Spleen (tissue), 13 donors: ENCODE measurements at places on chromosomes 5 and 9.

DNA sequence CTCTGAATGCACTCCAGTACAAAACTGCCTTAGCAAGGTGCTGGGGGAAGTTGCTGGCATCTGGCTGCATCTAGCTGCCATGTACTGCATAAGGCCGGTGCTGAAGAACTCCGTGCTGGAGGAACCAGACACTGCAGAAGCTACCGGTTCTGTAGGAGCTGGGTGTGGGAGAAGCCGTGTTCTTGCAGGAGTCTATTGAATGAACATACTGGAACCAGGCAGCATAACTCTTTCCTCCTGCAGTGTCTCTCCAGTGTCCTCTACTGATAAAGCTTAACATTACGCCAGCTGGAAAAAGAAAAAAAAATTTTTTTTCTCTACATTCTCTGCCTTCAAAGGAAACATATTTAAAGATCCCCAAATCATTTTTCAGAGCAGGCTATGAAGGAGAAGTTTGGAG is 38.5 kb downstream of the VPS13A start:
- DNase-seq = no peak

- DNase-seq = peak; percentile 16
Observed at GRCh38 chr9:88501086-88501485, 33.9 kb upstream of the NXNL2 start.

- no peak for DNase-seq
Observed at GRCh38 chr5:16593013-16593412, 23.8 kb downstream of the RETREG1 start.

DNA sequence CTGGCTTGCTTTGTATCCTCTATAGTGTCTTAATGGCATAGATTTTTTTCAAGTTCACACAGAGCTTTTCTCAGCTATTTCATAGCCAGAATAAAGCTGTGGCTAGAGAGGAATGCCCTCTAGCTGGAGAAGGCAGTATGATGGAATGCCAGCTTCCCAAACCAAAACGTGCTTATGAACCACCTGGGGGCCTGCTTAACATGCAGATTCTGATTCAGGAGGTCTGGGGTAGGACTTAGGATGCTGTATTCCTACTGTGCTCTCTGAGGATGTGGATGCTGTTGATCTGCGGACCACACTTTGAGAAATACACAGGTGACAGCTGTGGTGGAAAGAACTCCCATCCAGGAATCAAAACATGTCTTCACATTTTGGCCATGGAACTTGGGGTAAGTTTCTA is 49.9 kb upstream of the DPYSL3 start:
- DNase-seq = no peak

DNA sequence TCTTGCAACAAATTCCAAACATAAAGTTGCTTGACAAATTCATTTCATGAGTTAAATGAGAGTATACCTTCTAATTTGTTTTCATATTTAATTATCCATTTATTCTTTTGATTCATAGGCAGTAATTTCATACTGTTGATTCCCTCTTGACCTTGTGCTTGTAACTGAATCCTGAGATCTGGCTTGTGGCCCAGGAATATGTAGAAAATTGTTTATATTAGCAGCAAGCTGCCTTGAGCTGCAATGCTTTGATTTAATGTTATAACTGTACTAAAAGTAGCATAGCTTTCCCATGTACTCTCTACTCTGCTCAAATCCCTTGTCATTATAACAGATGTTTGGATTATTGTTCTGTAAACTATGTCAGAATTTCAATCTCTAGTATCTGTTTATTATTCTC is 780.7 kb downstream of the NR2F1-AS1 start:
- no peak for DNase-seq

DNA sequence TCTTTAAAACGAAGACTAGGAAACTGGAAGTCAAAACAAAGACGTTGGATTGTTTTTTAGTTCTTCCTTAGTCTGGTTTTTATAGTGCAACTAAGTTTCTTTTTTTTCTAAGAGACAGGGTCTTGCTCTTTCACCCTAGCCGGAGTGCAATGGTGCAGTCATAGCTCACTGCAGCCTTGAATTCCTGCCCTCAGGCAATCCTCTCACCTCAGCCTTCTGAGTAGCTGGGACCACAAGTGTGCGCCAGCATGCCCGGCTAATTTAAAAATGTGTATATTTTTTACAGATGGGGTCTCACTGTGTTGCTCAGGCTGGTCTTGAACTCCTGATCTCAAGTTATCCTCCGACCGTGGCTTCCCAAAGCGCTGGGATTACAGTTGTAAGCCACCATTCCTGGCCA is 27.6 kb downstream of the ZFYVE16 start:
- DNase-seq = no peak

GRCh38 chr9:30744871-30745270 is 1639.6 kb upstream of the ACO1 start:
- DNase-seq = no peak

- no peak for DNase-seq
Observed at GRCh38 chr5:161403996-161404395, 142.5 kb downstream of the GABRB2 start.

GRCh38 chr5:20555034-20555433 is 567.0 kb upstream of the CDH18 start:
- DNase-seq = no peak

GRCh38 chr9:34001951-34002350 is 46.7 kb downstream of the UBAP2 start:
- DNase-seq = no peak

- peak; percentile 73 for DNase-seq
Observed at GRCh38 chr5:134571693-134572405, 46.4 kb downstream of the JADE2 start.

DNA sequence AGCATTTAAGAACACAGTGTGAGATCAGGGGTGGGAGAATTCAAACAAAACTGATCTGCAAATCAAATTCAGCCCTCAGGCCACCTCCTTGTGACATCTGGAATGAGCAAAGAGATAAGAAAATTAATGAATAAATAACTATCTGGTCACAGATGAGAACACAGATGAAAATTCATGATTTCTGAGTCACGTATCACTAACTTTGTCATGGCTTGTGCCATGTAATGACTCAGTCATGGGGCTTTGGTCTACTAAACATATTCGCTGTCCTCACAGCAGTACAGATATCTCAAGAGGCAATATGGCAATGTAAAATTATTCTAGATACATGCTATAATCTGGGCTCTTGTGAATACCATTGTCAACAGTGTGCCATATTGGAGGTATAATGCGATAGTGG is 274.4 kb downstream of the MAN2A1 start:
- no peak for DNase-seq

- no peak for DNase-seq
Observed at GRCh38 chr5:122022966-122023365, 55.1 kb downstream of the LOX start.

DNA sequence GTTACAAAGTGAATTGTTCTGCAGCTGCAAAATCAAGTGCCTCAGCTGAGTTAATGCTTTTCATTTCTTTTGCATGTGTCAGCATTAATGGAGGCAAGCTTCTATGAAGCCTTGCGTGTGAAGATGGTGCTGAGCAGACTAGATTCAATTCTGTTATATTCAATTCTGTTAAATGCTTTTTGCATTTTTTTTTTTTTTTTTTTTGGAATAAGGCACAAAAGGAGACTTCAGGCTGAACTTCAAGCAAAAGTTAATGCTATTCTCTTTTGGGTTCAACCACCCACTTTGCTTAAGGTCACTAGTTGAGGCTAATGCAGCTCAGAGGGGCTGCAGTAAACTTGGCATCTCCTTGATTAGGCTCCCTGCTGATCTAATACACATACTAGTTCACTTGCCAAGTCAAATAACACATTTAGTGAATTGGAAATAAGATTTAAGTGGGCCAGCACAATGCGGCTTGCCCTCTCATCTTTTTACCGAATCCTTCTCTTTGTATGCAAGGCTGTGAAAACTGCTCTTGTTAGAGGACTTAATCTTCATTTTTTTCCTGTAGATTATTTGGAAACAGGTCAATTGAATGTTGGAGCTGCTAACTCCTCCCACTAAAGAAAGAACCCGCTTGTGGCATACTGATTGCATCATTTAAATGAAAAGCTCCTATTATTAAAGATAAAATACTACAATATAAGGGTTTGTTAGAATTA is 1020.2 kb downstream of the NR2F1-AS1 start:
- no peak for DNase-seq

DNA sequence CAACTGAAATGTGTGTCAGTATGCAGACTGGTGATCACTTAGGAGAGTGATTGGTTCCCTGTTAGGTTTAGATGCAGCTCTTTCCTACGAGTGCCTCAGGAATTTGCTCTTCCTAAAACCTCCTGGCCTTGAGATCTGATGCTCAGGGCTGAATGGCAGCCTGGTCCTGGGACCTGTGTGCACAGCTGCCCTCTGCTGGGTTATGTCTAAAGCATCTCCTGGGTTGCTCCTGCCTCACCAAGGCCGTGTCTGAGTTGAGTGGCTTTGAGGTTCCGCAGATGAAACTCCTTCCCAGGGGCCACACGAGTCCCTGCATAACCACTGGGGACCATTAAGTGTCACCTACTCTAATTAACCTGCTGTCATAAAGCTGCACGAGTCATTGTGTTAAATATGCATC is 59.5 kb downstream of the MVB12B start:
- no peak for DNase-seq

- no peak for DNase-seq
Observed at GRCh38 chr9:94929369-94929756, 202.9 kb downstream of the AOPEP start.

DNA sequence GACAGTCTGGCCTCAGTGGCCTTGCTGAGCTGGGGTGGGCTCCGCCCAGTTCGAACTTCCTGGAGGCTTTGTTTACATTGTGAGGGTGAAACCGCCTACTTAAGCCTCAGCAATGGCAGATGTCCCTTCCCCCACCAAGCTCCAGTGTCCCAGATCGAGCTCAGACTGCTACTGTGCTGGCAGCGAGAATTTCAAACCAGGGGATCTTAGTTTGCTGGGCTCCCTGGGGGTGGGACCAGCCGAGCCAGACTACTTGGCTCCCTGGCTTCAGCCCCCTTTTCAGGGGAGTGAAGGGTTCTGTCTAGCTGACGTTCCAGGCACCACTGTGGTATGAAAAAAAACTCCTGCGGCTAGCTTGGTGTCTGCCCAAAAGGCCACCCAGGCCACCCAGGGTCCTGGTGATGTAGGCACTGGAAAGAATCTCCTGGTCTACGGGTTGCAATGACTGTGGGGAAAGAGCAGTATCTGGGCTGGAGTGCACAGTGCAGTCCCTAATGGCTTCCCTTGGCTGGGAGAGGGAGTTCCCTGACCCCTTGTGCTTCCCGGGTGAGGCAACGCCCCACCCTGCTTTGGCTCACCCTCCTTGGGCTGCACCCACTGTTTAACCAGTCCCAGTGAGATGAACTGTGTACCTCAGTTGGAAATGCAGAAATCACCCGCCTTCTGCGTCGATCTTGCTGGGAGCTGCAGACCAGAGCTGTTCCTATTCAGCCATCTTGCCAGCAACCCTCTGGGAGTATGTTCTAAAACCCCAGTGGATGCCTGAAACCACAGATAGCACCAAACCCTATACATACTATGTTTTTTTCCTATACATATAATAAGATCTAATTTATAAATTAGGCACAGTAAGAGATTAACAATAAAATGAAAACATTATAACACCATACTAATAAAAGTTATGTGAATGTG is 95.5 kb downstream of the TMEM161B start:
- DNase-seq = no peak

DNA sequence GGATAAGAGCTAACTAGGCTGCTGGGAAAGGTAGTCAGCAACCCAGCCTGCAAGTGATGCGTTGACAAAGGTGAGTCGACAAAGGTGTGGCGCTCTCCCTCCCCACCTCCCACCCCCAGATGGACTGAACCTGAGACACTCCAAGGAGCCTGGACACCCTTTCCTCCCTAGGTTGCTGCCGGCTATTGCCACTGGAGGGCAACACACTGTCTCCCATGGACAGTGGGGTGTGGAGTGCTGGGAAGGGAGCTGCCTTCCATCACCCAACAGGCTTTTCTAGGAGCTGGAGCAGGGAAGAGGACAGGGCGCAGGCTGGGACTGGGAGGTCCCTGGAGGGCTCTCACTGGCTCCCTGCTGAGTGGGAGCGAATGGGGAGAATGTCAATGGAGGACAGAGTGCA is 75.4 kb upstream of the ARAP3 start:
- DNase-seq = no peak

DNA sequence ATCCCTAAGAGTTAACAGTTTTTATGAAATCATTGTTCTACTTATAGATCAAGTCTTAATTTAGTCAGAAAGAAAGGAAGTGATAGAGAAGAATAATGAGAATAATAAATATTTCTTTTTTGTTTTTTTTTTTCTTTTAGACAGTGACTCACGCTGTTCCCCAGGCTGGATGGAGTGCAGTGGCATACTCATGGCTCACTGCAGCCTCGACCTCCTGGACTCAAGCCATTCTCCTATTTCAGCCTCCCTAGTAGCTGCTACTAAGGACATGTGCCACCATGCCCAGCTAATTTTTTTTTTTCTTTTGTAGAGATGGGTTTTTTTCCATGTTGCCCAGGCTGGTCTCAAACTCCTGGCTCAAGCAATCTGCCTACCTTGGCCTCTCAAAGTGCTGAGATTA is 11.0 kb downstream of the IFNA21 start:
- DNase-seq = no peak

- no peak for DNase-seq
Observed at GRCh38 chr5:119706049-119706448, 76.7 kb downstream of the FAM170A start.

GRCh38 chr5:151912360-151912759 is 12.3 kb downstream of the GLRA1 start:
- no peak for DNase-seq

GRCh38 chr5:101174981-101175380 is 271.9 kb upstream of the ST8SIA4 start:
- DNase-seq = no peak

DNA sequence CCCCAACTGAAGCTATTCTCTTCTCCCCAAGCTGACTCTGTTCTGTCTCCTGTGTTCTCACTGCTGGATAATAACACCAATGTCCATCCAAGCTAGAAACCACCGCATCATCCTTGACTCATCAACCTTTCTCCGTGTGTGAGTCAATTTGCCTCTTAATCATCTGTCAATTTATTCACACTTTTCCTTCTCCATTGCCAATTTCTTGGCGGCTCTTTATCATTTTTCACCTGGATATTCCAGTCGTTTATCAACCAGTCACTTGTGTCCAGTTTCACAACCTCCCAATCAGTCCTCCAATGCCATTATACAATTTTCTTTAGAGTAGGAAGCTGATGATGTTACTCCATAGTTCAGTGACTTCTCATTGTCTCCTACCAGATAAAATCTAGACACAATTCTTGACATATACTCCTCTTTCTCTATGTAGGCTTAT is 45.4 kb upstream of the LIFR start:
- DNase-seq = no peak

- DNase-seq = no peak
Observed at GRCh38 chr5:6656680-6657079, 23.4 kb downstream of the SRD5A1 start.

DNA sequence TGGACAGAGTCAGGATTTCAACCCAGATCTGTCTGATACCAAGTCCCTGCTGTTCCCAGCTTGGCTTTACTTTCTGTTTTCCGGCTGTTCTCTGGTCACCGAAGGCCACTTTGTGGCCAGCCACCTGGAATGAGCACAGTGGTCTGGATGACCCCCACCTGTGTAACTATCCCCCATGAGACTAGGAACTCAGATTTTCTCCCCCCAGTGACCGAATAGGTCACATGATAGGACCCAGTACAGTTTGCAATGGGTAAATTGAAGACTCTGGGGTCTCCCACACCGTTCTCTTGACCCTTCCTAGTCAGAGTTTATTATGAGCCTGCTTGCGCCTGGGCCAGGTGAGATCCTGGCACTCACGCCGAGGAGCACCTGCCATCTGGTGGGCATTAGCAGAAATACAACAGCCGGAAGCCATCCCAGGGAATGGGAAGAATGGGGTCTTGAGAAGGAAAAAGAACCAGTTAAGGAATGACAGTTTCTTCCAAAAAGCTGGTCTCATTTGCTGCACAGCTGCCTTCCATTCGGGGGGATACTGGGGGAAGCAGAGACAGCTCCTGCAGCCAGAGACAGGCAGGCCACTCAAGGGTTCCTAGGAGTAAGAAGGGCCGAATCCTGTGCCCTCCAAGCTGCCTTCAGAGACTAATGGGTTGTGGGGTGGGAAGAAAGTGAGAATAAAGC is 7.1 kb downstream of the PHYHD1 start:
- no peak for DNase-seq
